Thoracic aorta (tissue), 2 donors: ENCODE measurements at places on chromosomes 13 and 19. TPM values are rescaled to one million over a fixed set of nuclear protein-coding genes. Genes with fewer than 3 reads are reported as not detected.

- H3K27ac ChIP-seq = no peak overlapping the region
- H3K36me3 ChIP-seq = no peaks in the 10 kb centered on the region
- H3K4me3 ChIP-seq = no peak overlapping the region
- H3K4me1 ChIP-seq = peaks cover 51% of the 10 kb centered on the region
- H3K27me3 ChIP-seq = no peaks in the 10 kb centered on the region
- DNase-seq = no peak
Observed at GRCh38 chr13:32904266-32904665, 112.0 kb upstream of the KL start.

- no peaks in the 10 kb centered on the region for H3K27me3 ChIP-seq
- peaks cover 51% of the 10 kb centered on the region for H3K4me1 ChIP-seq
- H3K27ac ChIP-seq = no peak overlapping the region
- DNase-seq = no peak
Observed at GRCh38 chr19:11145536-11145924, 10.1 kb downstream of the SPC24 start.

- no peaks in the 10 kb centered on the region for H3K4me1 ChIP-seq
- DNase-seq = no peak
- H3K4me3 ChIP-seq = no peak overlapping the region
- H3K27ac ChIP-seq = no peak overlapping the region
Observed at GRCh38 chr13:85074543-85075313, 724.5 kb downstream of the SLITRK6 start.

Gene FBXO46
- total RNA-seq = 15.0 TPM

DNA sequence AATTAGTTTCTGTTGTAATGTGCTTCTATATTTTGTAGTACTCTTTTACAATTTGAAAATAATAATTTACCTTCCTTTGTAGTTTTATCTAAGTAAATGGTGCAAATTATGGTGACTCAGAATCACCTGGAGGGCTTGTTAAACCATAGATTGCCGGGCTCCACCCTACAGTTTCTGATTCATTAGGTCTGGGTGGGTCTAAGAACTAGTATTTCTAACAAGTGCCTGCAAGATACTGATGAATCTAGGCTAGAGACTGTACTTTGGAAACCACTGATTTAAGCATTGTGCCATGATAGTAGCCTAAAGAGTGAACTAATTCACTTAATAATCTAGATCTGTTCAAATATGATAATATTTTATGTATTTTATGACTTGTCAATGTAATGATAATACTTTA lies 437.4 kb upstream of the SPRY2 start:
- H3K36me3 ChIP-seq = no peaks in the 10 kb centered on the region
- no peak overlapping the region for H3K27ac ChIP-seq
- no peaks in the 10 kb centered on the region for H3K4me1 ChIP-seq
- H3K27me3 ChIP-seq = no peaks in the 10 kb centered on the region
- no peak overlapping the region for H3K4me3 ChIP-seq
